ENCODE measurements at places on chromosomes 11 and 22.

DNA sequence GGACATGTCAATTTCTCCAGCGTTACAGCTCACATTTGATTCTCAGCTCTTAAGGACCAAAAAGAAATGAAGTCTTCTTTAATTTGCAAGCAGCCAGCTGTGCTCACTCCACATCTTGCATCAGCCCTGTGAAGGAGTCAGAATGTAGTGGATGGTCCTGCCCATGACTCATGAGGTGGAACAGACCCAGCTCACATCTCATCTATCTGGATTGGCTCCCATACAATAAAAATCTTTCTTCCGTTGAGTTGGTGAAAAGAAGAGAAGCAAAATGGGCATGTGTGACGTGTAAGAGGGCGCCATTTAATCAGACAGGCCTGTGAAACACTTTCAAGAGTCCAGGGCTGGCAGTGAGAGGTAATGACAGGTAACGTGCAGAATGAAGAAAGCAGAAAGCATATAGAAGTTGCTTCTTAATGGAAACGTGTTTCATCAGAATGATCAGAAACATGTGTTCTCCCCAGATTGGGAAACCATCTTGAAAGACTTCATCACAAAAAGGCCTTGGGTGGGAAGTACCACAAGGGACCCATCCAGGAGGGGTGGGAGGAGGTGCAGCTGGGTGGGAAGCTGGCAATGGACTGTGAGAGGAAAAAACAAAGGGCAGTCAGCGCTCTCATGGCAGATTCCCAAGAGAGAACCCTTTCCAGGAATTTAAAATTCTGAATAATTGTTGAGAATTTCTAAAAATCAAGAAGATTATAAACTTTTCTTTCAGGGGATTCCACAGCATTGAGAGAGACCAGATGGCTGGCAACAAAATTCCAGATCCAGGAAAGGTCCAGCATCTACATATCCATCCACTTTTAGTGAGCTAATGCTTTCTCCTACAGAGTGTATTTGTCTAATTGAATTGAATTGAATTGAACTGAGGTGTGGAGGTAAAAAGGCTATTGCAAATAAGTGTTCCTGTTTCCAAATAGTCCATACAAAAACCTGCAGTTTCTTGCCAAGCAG is 57.0 kb downstream of the ETS1 start:
- DNase-seq: no peak

DNA sequence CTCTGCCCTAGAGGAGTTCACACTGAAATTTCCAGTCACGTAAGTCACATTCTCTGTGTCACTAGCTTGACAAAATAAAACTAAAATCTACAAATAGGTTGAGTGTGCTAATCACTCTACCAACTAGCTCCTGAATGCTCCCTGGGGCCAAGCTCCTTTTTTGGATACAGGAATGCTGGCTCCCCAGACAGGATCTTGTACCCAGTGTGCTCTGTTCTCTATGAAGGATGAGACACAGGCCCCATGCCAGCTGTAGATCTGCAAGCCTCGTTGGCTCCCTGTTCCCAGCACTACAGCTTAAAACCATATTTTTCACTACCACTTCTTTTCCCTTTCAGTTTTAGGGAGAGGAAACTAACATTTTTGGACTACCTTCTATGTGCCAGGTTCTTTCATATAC is 3.7 kb upstream of the IPO7 start:
- DNase-seq: no peak

GRCh38 chr11:30365793-30366517 is 43.1 kb downstream of the ARL14EP start:
- no peak for DNase-seq

GRCh38 chr22:38924347-38924952 is 33.0 kb upstream of the APOBEC3A start:
- DNase-seq: no peak

DNA sequence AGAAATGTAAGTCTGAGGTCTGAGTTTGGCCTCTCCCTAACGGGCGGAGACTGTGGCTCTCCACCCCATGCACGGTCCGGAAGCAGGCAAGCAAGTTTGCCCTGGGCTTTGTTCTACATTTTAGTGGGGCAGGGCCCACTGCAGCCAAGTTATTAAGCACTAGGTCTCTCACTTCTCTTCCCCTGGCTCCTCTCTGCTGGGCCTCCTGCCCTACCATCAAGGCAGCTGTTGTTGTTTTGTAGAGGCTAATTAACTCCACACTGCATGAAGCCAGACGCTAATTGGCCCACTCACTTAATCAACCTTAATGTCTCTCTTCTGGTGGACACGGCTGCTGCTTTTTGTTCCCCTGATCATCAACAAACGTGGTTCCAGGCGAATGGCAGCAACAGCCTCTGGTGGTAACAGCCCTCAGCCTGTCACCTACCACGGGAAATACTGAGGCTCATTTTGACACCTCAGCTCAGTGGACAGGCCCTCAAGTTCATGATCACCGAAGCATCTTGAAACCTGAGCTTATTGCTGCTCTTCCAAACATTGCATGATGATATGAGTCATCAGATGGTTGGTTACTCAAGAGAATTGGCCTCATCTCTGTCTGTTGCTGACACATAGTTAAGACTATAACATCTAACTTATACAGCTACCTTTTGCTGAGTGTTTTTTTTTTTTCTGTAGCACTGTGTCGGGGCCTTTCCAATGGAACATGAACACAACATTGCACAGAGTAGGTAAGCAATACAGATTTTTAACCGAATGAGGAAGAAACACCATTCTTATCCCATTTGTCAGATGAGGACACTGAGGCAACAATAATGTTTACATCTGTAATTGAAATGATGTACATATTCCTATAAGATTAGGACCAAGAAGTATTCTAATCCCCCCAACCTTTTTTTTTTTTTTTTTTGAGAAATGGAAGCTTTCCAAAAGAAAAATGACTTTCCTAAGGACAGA is 20.8 kb upstream of the LMO2 start:
- DNase-seq: no peak

DNA sequence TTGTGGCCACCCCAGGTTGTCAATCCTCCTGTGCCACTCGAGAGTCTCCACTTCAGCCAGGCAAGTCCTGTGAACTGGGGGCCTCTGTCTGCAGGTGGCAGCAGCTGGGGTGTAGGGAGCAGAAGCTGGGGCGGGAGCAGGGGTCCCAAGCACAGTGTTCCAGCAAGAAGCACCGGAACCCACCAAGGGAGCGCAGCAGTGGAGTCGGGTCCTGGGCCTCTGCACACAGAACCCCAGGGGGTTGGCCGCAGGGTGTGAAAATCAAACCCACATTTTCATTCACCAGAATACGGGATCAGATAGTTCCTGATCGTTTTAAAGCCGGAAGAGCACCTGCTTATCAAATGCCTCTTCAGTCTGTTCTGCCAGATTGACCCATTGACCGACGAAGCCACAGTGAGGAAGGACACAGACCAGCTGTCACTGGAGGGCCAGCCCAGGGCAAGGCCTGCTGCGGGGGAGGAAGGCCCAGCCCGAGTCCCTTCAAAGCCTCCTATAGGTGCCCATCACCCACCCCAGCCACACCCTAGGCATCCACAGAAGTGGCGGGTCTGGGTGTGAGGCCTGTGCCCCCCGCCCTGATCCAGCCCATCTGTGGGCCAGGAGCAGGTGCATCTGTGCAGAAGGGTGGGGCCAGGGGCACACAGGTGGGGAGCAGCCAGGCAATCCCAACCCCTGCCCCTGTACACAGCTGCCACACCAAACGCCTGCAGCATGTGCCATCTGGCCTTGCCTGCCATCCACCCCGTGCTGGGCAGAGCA is 34.1 kb downstream of the RSPH14 start:
- DNase-seq: no peak

GRCh38 chr11:38246451-38246850 is 1648.4 kb upstream of the RAG2 start:
- DNase-seq: no peak
